Muscle of arm (tissue), 14 donors: ENCODE measurements at places on chromosomes 12 and 14.
A peak's percentile ranks its signal among the peaks of the same experiment; 100 is the strongest.

DNA sequence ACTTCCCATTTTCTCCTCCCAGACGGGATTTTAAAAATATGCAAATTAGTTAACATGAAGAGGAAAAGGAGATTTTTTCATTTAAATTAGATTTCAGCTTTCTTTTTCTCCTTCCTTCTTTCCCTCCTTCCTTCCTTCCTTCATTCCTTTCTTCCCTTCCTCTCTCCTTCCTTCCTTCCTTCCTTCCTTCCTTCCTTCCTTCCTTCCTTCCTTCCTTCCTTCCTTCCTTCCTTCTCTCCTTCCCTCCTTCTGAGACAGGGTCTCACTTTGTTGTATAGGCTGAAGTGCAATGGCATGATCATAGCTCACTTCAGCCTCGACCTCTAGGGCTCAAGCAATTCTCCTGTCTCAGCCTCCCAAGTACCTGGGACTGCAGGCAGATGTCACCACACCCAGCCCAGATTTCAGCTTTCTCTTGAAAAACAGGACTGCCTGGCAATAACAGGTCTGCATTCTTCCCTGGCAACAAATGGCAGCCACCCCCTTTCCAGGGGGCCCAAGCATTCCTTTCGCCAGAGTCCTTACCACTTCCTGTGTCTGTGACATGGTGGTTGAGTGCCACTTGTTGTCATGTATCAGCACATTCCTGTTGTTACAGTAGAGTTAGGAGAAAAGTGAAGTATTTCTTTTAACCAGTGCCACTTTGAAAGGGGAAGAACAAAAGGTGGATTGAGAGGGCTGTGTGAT is 119.1 kb downstream of the PTPN11 start:
- DNase-seq = no peak

GRCh38 chr12:89382328-89382727 is 30.0 kb upstream of the DUSP6 start:
- no peak for DNase-seq

DNA sequence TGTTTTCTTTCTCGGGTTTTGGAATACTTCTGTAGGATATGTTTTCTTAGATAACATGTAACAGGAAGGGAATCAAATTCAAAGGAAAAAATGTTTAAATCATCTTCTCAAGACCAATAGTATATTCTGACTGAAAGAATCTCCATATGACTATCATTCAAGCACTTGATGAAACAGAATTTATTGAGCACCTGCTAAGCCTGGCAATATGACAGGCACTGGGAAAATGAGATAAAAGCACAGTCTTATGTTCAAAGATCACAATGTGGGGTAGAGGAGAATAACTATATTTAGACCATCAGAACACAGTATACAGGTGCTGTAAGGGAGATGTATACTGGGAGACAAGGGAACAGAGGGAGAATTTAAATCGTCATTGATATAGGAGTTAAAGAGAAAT is 19.1 kb upstream of the TMEM30B start:
- DNase-seq = no peak

DNA sequence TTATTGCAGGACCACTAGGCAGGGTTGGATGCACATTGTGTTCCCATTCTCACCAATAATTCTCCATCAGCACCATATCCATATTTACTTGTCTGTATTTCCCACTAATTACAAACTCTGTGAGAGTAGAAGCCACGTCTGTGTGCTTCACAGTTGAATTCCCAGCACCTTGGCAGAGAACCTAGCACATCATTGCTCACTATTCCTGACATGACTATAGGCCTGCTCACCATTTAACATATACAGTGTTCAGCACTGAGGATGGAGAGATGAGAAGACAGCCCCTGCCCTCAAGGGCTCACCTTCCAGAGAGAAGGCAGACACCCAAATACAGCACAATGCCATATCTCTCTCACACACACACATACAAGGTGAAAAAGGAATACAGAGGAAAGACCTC is 5.0 kb downstream of the DAD1 start:
- DNase-seq = no peak

- DNase-seq = no peak
Observed at GRCh38 chr12:25800101-25800500, 158.4 kb upstream of the RASSF8 start.

- no peak for DNase-seq
Observed at GRCh38 chr12:81617915-81618314, 141.2 kb downstream of the PPFIA2 start.

DNA sequence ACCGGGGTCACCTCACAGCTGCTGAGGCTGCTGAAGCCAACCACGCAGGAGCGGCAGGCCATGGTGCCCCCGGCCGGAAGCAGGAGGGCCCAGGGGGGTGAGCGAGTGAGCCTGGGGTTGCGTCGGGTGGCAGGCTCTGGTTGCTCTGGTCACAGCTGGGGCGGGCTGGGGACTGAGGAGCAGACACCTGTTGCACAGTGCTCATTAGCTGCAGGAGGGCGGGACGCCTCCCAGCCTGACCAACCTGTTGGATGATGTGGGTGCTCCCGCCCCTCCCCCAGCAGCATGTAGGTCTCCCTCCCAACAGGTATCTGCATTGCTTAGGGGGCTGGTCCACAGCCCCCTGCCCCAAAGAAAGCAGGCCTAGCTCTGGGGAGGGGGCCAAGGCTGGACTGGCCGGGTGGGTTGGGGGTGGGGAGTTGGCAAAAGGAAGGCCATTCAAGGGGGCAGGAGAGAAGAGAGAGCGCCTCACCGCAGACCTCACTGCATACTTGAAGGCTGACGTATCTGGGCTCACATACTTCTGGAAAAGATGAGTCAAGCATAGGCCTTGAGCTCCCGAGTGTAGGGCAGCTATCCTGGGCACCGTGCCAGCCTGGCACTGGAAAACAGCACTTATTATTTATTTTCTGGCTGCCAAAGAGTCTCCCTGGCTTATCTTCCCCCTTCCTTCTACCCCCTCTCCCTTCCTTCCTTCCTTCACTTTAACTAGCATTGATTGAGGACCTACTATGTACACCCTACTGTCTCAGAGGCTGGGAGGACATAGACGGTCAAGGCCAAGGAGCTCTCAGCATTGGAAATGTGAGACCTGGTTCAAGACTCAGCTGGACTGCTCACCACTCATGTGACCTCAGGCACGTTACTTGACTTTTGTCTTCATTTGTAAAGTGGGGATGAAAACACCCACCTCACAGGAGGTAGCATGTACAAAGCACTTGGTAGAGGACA is at the start of gene KRT80:
KRT80 (minus strand) TSS at position 174 of the 951 bp plus-strand sequence; CDS start at position 62, 112 bp downstream.
- peak; percentile 69 for DNase-seq
